MG63 (cell line): ENCODE measurements at places on chromosomes 4 and X. TPM values are rescaled to one million over a fixed set of nuclear protein-coding genes. Genes with fewer than 3 reads are reported as not detected.

DNA sequence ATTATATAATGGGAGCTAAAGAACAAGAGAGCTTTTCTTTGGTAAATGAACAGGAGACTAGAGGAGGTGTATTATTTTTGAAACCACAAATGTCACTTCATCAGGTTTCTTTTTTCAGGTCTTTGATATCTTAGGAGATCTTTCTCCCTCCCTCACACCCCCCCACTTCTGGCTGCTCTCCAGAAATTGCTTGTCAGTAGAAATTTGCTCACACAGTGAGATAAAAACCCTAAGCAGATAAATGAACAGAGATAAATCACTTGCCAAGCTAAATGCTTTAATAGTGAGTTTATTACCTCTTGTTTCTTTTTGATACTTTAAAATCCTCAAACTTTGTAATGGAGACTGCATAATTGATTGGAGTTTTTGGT is 421.2 kb upstream of the TENM3 start:
- no peak for DNase-seq

DNA sequence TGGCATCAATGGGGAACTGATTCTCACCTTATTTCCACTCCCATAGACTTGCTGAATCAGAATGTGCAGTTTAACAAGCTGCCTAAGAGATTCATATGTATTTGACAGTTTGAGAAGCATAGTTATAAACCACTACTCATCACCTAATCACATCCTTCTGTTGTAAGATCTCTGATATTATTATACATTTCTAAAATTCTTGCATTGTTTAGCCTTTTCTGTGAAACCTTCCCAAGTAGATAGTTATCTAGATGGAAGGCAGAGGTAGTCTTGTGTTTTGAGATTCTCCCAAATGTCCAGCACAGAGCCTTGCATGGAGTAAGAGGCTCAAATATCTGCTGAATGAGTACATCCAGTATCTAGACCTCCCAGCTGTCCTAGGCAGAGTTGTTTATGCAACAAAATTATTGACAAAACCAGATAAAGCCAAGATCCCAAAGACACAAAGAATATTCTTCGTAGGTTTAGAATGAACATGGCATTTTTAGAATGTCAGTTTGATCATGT is 227.3 kb downstream of the KDR start:
- no peak for DNase-seq

GRCh38 chr4:120763650-120764049 is 158.9 kb downstream of the PRDM5 start:
- DNase-seq = no peak

GRCh38 chr4:17265139-17265538 is 246.8 kb downstream of the QDPR start:
- no peak for DNase-seq

- peak; percentile 6 for DNase-seq
Measured at GRCh38 chr4:48093991-48094416, 40.0 kb downstream of the TXK start.

GRCh38 chr4:170674176-170674575 is 584.4 kb upstream of the AADAT start:
- DNase-seq = no peak

GRCh38 chrX:68991691-68992345 is 163.0 kb downstream of the EFNB1 start:
- DNase-seq = no peak

DNA sequence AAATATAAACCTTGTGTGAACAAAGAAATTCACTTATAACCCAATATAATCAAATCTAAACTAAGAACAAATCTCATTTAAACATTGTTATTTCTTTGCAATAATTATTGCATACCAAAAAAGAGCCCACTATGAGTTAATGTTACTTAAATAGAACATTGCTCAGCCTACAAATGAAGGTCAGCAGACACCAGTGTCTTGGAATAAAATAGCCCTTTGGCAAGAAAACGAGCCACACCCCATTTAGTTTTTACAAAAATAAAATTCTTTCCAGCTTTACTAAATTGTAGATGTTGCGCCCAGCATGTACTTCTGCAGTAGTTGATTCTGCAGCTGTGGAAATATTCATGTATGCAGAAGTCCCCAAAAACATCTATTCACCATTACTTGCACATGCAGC is 12.2 kb downstream of the PLS3 start:
- no peak for DNase-seq

GRCh38 chrX:37746218-37746941 is 33.5 kb upstream of the CYBB start:
- DNase-seq = no peak

GRCh38 chr4:176277162-176277904 is 8.3 kb upstream of the ASB5 start:
- peak; percentile 62 for DNase-seq

Gene SHROOM2
- total RNA-seq = 0.39 and 1.6 TPM in 2 replicates

Gene ADH7
- total RNA-seq = not detected in 2 replicates

Gene EBP
- total RNA-seq = 15.9 and 32.9 TPM in 2 replicates

Gene LARP1B
- total RNA-seq = 13.5 and 17.6 TPM in 2 replicates

Gene MAGEH1
- 24.2 and 31.5 TPM in 2 replicates for total RNA-seq
